Hepatocyte (in vitro differentiated cells): ENCODE measurements at places on chromosomes 1 and 21.
A peak's percentile ranks its signal among the peaks of the same experiment; 100 is the strongest.

- DNase-seq: no peak
Observed at GRCh38 chr1:216604771-216605170, 118.5 kb downstream of the ESRRG start.

DNA sequence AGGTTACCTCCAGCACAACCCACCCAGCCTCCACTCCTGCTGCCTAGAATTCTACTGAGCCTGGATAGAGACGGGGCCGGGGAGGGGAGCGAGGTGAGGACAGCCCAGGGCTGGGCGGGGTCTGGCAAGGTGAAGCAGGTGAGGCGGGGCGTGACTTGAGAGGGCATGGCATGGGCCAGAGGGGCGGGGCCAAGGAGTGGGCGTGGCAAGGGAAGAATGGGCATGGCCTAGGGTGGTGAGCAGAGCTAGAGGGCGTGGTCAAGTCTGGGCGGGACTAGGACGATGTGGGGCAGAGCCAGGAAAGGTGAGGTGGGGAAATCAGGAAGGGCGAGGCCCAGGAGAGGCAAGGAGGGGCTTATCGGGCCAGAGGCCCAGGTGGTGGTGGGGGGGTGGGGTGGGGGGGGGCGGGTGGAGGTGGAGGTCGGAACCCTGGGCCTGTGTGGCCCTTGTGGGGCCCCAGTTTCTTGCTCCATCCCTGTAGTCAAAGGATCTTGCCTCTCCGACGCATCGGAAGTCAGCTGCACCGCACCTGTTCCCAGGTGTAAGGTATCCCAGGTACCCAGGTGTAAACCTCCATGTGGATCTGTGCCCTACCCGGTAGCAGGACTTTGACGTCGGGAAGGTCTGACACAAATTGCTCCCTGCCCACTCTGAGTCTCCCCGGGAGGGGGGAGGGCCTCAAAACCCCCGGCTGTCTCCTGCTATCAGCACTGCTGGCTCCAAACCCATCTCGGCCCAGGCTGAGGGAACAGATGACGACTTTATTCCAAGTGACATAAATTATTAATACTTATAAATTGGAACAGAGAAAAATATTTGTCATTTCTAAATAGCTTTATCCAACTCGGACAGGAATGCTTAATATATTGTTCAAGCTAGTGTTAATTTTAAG lies 32.9 kb upstream of the UTS2 start:
- peak; percentile 14 for DNase-seq

GRCh38 chr21:36511484-36512220 lies 31.7 kb upstream of the CLDN14 start:
- DNase-seq: no peak

DNA sequence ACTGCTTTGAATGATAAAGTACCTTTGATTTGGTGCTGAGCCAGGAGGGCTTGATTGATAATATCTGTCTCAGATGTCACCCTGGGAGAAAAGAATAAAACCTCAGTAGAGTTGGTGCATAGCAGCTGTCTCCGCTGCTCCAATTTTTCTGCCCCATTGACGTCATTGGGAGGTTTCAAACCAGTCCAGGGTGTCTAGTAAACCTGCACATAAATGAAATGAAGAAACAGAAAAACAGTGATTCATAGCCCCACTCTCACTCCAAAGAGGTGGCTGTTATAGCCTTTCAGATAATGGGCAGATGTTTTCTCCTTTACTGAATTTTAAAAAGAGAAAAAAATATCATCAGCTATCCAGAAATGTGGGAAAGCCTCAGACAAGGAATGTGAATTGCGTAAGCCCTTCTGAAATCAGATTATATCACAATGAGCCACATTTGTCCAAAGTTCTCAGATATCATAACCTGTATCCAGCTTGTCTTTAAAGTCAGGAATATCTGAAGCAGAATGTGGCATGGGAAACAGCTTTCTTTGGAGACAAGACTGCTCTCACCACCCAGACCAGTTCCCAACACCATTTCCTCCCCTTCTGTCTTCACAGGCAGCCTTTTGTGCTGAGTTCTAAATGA lies 351.3 kb upstream of the SGIP1 start:
- DNase-seq: no peak

GRCh38 chr1:16351456-16351993 lies 755 bp downstream of the FBXO42 start:
- DNase-seq: peak; percentile 31

- DNase-seq: peak; percentile 39
Observed at GRCh38 chr1:161986328-161986727, 37.3 kb downstream of the OLFML2B start.

- no peak for DNase-seq
Observed at GRCh38 chr1:115827452-115828044, 13.4 kb downstream of the NHLH2 start.

GRCh38 chr1:228906223-228906860 lies 171.1 kb downstream of the RHOU start:
- no peak for DNase-seq
